AG10803 (cell line): ENCODE measurements at places on chromosomes 2 and 18.

DNA sequence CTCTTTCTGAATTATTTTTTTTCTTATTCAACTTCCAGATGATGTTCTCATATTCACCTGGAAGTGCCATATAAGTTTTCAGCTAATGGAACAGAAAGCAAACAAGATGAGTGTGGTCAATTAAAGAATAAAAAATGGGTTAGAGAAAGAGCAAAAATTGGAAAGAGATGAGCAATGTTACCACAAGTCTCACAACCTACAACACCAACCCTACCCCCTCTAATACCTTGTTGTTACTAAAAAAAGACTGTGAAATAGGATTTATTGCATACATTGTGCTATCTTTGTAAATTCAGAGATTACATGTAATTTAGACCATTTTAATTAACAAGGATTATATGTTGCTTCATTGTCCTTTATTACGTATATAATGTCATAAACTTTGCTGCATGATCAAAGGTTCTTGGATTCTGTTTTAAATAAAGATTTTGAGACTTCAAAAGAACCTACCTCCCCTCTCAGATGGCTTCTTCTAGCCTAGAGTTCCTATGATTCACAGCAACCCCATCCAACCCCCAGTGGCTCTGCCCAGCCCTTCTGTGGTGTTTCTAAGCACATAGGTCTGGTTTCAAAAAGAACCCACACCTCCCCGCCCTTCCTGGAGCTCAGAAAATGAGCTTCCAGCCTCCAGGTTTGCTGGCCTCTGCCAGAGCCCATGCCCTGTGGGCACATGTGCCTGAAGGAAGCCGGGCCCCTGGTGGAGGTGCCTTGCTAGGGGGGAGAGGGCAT is 24.7 kb downstream of the LGALSL start:
- DNase-seq: no peak

DNA sequence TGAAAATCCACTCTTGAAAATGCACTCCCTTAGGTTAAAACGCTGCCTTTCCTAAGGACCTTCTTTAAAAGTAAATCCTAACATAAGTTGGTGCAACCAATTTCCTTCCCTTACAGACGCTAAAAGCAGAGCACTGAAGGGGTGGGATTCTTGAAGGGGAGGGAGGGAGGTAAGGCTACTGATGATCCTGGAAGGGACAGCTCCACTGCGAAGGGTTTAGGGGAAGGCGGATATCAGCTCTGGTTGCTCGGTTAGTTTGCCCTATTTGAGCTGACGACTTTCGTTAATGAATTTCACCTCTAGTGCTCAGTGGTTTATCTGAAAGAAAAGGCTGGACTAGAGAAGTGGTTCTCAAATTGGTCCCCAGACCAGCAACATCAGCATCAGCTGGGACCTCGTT is 49.7 kb upstream of the SIGLEC15 start:
- DNase-seq: no peak

- DNase-seq: peak; percentile 93
Measured at GRCh38 chr2:64263315-64263714, 119.1 kb upstream of the PELI1 start.

DNA sequence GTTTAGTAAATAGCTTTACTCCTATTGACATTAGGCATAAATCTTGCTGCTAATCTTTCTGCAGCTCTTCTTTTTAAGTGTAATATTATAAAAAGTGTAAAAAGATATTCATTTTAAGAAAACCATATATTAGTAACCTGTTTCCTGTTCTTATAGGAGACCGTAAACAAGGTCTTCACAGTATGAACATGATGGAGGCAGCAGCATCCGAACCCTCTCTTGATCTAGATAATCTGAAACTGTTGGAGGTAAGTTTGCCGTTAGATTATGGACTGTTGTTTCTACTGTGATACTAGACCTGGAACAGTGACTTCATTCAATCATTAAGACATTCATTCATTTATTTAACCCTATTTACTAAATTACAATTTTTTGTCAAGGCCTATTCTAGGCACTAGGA is 120.0 kb upstream of the FAM117B start:
- no peak for DNase-seq
